ENCODE measurements at places on chromosomes 1 and 21.

DNA sequence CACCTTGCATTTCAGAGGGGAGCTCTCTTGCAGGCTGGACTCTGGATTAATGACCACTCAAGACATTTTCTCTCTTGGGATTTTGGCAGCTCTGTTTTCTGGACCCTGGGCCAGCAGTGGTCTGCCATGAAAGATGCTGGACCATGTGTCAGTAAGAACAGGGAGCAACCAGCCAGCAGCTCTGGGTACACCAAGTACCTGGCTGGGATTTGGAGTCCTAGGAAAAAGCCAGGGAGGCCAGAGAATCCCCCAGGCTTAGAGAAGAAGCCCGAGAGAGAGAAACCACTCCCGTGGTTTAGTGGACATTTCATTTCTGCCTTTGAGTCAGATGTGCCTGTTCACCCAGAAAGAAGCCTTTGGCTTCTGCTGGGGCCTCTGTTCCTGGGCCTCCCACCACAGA is 2.5 kb downstream of the NFASC start:
- DNase-seq: no peak

- no peak for DNase-seq
Measured at GRCh38 chr1:188517139-188517538, 1688.4 kb downstream of the PLA2G4A start.

DNA sequence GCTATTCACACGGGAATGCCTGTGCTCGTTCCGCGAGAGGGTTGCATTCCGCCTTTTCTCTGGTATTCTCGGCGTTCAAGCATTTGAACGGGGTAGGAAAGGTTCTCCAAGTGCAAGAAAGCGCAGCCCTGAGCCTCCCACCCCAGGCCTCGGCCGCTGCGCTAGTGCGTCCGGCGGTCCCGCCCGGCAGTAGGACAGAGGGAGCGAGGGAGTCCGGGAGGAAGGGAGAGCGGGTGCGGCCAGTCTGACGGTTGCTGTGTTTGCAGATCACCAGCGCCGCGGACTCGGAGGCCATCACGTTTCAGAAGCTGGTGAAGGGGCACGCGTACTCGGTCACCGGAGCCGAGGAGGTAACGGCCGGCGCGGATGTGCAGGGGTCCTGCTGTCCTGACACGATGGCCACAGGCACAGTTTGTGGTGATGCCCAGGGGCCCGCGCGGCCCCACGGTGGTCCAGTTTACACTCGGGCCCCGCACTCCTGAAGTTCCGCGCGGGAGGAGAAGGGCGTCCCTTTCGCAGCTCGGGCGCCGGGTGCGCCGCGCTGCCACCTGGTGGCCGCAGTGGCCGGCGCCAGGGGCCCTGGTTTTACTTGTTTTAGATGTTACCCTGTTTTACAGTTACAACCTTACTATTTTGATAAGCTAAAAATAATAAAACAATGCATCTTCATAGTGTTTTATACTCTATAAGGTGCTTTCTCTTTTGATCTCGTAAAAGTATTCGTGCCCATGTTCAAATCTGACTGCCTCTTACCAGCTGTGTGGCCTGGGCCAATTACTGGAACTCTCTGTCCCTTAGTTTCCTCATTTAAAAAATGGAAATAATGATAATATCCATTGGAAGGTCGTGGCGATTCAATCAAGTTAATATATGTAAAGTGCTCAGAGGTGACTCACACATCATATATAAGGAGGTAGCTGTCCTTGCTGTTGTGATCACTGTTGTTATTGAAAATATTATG is 36.7 kb downstream of the CAPN2 start:
- peak; percentile 47 for DNase-seq

- no peak for DNase-seq
Measured at GRCh38 chr1:55147524-55147923, 67.6 kb downstream of the USP24 start.

GRCh38 chr21:15112858-15113257 is 48.1 kb upstream of the NRIP1 start:
- DNase-seq: no peak

DNA sequence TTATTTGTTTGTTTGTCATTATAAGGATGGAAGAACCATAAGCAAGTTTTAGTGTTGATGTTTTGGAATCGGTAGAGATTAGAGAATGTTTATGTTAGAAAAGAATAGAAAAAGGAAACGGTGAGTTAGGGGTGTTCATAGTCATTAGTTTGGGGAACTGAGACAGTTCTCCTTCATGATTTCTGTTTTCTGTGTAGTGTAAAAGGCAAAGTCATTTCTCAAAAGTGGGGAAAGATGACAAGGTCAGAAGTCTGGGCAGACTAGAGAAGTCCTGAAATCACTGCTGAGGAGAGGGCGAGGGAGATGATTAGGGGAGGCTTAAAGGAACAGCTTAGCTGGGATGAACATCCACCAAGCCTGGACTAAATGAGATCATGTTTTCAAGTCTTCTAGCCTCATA is 498.9 kb downstream of the TTLL7 start:
- no peak for DNase-seq

- no peak for DNase-seq
Measured at GRCh38 chr1:207669528-207670009, 24.6 kb downstream of the CR1L start.

GRCh38 chr1:231160895-231161666 is 777 bp upstream of the TRIM67 start:
- no peak for DNase-seq

- no peak for DNase-seq
Measured at GRCh38 chr1:183304440-183305107, 113.6 kb downstream of the NMNAT2 start.

- no peak for DNase-seq
Measured at GRCh38 chr1:37159102-37159501, 124.8 kb upstream of the GRIK3 start.

DNA sequence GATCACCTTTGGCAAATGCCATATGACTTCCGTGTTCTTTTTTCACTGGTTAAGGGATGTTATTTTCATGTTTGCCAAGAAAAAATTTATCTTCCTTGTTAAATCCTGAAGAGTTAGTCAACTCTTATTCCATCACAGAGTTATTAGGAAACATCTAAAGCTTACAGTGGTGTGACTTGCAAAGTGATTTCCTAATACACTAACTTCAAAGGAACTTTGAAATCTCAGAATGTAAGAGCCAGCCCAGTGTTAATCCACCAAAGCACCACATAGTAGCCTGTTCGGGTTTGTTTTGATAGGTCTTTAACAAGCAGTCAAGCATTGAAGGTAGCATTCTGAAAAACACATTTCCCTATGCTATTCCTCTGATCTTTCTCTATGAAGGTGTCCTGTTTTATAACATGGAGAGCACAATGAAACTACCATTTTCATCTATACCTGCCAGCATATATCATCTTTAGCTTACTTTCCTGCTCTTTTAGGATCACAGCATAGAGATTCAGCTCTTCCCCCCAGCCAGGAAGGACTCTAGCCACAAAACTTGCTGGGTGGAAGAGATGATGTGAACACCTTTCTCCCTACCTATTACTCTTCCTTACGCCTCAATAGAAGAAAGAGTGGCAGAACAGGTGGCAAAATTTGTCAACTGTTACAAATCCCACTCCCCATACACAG is 82.4 kb upstream of the MAGI3 start:
- DNase-seq: no peak

DNA sequence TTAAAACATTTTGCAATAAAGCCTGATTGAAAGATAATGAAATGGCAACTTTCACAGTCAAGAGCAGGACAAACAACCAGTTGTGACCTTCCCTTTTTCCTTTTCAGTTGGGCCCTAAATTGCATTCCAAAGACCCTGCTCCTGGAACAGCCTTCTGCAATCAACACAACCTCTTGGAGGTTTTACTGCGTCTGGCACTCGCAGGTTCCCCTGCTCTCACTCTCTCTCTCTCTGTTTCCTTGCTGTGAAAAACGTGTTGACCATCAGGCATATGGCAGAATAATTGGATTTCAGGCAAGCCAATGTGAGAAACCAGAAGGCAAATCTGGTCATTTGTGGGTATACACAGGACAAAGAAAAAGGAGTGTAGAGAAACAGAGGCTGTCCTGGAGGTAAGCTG is 23.2 kb downstream of the SLC44A5 start:
- no peak for DNase-seq

- DNase-seq: no peak
Measured at GRCh38 chr1:221575605-221576004, 166.3 kb downstream of the DUSP10 start.

DNA sequence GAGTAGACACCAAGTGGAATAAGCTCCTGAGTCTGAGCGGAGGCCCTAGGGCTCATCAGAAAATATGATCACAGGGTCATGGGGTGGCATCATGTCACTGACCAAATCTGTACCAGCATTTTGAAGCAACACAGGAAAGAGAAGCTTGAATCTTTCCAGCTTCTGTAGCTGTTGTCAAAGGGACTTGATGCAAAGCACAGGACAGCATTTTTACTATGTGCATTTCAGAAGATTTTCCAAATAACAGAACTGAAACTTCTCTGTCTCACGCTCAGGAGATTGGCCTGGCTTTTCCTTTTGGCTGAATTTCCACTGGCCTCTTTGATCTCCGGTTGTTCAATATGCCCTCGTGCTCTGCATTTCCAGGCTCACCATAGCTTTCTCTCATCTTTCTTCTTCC is 127.2 kb upstream of the ATP1B1 start:
- DNase-seq: no peak

DNA sequence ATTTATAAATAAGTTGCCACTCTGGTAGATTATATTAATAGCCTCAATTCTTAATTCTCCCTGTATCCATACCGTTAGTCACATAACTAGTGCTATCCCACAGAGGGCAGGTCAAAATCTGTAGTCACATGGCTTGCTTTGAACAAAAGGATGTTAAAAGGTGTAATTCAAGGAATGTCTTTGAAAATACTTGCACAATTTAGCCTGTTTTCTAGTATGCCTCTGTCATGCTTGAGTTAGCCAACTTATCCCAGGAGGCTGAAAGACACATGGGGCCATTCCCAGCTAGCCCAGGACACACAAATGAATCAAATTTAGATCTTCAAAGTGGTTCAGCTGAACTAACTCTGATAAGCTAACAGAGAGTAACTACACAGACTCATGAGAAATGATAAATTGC is 758.5 kb upstream of the NEGR1 start:
- no peak for DNase-seq
